ENCODE measurements at places on chromosomes 3 and 15.

GRCh38 chr3:48403533-48404439, 26.1 kb downstream of the PLXNB1 start:
- no peak for DNase-seq

GRCh38 chr3:25427563-25427941, 511 bp upstream of the RARB start:
- no peak for DNase-seq

- no peak for DNase-seq
Measured at GRCh38 chr15:58770519-58770856, 614 bp upstream of the MINDY2 start.

DNA sequence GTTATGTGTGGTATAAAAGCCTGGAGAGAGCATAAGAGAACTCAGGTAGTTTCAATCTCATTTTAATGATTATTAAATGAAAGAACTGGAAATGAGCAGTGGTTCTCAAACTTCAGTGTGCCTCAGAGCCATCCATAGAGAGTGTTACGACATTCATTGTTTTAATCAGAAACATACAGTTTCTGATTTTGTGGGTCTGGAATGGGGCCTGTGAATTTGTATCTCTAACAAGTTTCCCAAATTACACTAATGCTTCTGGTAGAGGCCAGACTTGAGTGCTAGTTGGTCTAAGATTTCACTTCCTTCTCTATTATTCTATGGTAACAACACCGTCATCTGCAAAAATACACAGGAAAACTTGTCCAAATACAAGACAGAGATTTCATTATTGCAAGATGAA, 292.0 kb upstream of the NECTIN3 start:
- DNase-seq = no peak

DNA sequence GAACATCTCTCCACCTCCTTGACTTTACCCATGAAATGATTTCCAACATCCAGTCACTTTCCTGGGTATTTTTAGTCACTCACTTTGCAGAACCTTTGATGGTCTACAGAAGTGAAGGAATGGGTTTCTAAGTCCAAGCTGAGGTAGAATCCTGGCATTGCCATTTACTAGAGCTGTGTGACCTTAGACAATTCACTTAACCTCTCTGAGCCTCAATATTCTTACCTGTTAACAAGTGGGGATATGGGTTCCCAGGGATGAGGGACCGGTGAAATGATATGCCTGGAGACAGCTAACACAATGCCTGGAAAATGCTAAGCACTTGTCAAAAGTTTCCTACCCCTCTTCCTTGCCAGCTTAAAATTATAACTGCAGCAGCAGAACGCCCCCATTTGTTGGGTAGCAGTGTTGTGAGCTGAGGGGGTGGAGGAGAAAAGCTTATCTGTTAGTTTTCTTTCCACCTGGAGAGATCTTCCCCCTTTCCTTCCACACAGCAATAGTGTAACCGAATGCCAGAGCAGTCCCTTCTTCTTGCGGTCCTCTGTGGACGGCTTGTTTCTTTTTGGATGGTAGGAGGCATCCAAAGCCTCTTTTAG, 319.2 kb upstream of the LRRFIP2 start:
- no peak for DNase-seq

DNA sequence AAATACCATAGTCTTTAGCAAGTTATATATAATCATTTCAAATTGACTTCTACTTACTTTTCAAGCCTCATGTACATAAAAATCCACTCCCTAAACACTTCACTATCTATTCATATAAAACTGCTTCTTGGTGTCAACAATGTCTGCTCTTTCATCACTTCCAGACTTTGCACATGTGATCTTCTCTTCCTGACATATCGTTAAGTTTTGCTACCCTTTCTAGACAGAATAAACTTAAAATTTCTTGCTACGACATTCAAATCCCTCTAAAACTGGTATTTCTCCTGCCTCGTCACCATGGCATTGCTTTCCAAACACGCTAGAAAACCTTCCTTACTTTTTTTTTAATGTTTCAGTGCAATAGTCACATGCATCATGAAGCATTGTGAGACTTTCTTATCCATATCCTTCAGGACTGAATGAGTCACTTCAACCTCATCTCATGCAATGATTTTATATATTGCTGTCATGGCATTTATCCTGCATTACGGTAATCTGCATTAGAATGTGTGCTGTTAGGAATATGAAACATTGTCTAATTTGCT, 122.8 kb downstream of the GMNC start:
- DNase-seq = no peak
